ENCODE measurements at places on chromosomes 11 and 22.

- DNase-seq: no peak
Measured at GRCh38 chr11:78223320-78223954, 34.7 kb downstream of the USP35 start.

GRCh38 chr22:28034760-28035401 is 115.8 kb upstream of the PITPNB start:
- peak; percentile 72 for DNase-seq

- DNase-seq: no peak
Measured at GRCh38 chr11:101552888-101553287, 30.9 kb downstream of the TRPC6 start.

GRCh38 chr11:2588809-2589537 is 110.8 kb downstream of the KCNQ1OT1 start:
- DNase-seq: peak; percentile 63

DNA sequence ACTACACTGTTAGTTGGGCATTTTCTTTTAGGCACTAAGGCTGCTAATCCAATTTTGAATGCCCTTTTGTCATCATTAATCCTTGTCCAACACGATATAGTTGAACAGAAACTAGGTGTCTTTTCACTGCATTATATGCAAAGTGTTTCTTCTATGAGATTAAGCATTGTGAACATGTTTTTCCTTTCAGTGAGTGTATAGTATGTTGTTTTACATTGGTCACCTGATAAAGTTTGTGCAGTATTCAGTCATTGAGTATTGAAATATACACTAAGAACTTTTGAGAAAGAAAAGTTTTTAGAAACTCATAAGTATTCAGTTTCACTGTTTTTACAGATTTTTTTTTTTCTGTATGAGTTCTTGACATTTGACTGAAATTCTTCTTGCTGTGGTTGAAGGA is 59.0 kb downstream of the ZC3H12C start:
- no peak for DNase-seq

DNA sequence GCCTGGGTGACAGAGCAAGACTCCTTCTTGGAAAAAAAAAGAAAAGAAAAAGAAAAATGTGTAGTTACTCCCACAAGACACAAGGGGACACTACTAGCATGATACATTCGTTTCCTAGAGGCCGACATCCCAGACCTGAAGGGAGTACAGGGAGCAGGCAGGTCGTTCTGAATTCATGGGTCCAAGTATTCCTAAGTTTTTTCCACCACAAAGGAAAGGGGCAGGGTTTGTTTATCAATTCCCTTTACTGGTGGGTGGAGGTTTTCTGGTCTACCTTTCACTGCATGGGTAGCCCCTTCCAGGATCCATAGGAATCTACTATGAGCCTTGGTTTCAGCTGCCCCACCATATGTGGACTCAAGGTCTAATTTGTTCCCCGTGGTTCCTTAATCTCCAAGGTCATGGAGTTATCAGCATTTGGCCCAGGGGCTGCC is 11.8 kb downstream of the TIGD3 start:
- DNase-seq: no peak

DNA sequence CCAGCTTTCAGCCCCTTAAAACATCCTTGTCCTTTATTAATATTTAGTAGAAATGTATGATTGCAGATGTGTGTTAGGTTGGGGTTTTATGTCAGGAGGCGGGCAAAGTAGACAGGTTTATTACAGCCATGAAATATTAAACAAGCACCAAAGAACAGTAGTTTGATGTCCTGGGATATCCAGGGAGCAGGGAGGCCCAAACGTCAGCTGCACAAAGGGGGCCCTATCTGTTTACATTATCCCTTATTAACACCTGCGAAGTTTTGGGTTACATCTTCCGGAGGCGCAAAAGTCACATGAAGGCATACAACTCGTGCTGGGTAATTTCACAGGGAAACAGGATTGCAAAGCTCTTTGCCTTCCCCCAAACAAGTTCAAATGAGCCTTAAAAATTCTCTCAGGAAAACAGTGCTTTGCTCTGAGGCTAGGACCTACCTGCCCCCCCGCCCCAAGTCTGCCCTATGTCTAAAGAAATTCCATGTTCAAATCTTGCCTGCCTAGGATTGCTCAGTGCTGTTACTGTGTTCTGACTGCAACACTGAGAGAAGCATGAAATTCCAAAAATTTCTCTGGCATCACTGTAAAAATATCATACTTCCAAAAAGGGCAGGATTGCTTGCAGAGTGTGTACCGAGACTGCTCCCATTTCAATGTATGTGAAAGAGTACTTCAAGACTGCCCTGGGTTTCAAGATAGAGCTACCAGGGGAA is 8.9 kb downstream of the MN1 start:
- no peak for DNase-seq

GRCh38 chr11:93289782-93290463 is 40.6 kb upstream of the DEUP1 start:
- no peak for DNase-seq

GRCh38 chr11:67495234-67496005 is 9.7 kb downstream of the PITPNM1 start:
- no peak for DNase-seq

GRCh38 chr11:121122328-121122727 is 21.3 kb downstream of the TECTA start:
- no peak for DNase-seq

DNA sequence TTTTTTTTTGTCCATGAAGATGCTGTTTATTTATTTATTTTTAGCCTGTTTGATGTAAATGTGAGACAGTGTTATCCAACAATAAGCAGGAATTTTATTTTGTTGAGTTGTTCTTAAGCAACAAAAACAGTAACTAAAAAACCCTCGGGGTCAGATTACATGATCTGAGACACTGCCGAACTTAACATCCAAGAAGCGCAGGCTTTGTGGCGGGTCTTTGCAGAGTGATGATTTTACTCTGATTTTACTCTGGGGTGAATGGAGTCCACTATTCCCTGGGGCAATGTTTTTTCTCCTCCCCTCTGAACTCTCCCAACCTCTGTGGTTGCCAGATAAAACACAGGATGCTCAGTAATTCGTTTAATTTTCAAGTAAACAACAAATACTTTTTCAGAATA is 450.1 kb upstream of the B3GAT1 start:
- no peak for DNase-seq

GRCh38 chr11:122100037-122100755 is 15.8 kb downstream of the BLID start:
- DNase-seq: no peak

DNA sequence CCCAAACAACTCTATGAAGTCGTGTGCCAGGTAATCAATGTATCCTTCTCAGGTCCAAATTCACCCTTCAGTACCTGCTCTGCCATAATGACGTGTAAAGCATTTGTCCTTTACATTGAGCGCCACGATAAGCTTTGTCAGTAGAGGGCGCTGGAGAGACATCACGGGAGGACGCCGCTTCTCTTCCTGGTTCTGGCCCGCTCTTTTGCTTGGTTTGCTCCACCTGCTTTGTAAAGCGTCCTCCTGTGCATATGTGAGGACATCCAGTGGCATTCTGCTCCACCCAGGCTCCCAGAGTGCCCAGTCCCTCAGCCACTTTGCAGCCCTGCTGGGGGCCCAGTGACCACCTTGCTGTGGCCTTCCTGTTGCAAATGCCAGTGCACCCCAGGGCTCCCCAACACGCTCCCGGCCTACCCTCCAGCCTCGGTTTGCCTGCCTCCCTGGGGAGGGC is 61.1 kb downstream of the WT1 start:
- no peak for DNase-seq

DNA sequence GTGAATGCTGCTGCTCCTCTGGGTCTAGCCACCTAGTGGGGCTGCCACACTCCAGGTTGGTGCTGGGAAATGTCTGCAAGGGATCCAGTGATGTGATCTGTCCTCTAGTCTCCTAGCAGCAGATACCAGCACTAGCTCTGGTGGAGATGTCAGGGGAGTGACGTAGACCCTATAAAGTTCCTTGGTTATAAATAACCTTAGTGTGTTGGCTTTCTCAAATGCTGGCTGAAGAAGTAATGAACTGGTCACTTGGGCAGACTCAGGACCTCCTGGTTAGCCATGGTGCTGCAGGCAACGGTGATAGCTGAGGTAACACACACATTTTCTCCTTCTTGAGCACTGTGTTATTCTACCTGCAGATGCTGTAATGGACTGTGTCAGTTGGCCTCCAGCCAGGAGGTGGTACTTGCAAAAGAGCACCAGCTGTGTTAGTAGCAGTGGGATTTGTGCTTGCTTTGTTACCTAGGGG is 35.5 kb downstream of the BBOX1 start:
- DNase-seq: no peak

DNA sequence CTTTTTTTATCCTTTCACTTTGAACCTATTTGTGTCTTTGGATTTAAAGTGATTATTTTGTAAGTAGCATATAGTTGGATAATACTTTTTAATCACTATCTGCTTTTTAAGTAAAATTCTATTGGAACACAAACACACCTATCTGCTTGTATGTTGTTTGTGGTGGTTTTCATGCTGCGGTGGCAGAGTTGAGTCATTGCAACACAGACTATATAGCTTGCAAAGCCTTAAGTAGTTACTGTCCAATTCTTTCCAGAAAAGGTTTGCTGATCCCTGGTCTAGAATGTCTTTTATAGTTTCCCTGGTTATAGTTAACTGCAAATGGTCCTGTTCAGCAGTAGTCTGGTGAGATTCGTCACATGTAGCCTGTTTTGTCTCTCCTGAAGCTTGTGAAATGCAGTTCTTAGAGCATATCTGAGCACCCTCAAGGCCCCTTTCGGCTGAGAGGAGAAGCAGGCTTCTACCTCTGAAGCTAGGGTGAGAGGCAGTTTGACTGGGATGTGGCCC is 21.5 kb downstream of the SHANK3 start:
- DNase-seq: no peak

DNA sequence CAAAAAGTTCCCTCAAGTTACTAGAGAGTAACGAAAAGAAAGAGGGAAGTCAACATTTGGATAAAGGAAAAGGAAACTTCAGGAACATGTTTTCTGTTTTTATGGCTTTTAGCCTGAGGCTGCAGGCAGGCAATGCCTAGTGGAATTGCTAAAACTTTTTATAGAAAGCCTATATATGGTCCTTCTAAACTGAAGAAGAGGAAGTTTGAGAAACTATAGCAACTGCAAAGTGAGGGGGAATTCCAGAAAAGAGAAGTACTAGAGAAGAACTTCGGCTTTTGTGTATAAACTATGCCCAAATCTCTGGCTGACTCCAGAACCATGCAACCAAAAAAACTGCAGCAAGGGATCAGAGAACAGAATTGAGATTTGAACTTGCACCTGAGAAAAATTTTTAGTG is 74.3 kb upstream of the ARHGAP42 start:
- DNase-seq: no peak

DNA sequence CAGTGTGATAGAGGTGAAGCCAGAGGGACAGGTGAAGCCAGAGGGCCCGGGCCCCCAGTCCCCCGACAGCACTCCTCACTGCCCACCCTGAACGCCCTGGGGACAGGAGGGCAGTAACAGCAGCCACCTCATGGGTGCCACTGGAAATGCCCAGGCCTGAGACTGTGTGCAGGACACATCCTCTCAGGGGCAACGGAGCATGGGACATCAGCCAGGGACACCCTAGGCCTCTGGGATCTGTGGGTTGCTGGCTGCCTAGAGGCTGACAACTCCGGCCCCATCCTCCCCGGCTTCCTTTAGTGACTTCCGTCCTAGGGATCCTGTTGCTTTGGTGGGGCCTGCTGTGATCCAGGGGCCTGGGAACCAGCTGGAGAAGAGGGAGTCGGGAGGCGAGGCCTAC is 17.4 kb upstream of the BAIAP2L2 start:
- DNase-seq: no peak

- DNase-seq: no peak
Measured at GRCh38 chr22:20240447-20240764, 27.7 kb downstream of the RTN4R start.

GRCh38 chr11:17036666-17037658 is 22.7 kb upstream of the PLEKHA7 start:
- DNase-seq: no peak

GRCh38 chr11:12868315-12869073 is 140.6 kb upstream of the RASSF10 start:
- DNase-seq: no peak

GRCh38 chr11:69386594-69387408 is 92.8 kb downstream of the MYEOV start:
- no peak for DNase-seq

GRCh38 chr22:26660961-26661578 is 3.7 kb downstream of the MIAT start:
- DNase-seq: peak; percentile 41

- no peak for DNase-seq
Measured at GRCh38 chr11:27171376-27171958, 130.9 kb downstream of the BBOX1 start.

DNA sequence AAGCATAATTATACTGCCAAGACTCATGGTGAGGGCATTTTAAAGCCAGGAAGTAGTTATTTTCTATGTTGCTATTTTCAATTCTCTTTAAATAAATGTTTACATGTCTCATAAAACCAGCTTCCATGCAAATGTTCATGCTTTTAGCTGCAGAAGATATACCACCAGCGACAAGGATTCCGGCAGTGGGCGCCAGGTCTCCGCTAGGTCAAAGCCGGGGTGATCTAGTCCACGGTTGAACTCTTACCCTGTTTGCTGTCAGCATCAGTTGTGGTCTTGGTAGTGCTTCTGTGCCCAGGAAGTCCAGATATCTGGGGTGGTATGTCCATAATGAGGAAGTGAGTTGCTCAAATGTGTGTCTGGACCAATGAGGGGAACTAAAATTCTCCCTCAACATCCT is 265.7 kb downstream of the BRD1 start:
- DNase-seq: no peak

DNA sequence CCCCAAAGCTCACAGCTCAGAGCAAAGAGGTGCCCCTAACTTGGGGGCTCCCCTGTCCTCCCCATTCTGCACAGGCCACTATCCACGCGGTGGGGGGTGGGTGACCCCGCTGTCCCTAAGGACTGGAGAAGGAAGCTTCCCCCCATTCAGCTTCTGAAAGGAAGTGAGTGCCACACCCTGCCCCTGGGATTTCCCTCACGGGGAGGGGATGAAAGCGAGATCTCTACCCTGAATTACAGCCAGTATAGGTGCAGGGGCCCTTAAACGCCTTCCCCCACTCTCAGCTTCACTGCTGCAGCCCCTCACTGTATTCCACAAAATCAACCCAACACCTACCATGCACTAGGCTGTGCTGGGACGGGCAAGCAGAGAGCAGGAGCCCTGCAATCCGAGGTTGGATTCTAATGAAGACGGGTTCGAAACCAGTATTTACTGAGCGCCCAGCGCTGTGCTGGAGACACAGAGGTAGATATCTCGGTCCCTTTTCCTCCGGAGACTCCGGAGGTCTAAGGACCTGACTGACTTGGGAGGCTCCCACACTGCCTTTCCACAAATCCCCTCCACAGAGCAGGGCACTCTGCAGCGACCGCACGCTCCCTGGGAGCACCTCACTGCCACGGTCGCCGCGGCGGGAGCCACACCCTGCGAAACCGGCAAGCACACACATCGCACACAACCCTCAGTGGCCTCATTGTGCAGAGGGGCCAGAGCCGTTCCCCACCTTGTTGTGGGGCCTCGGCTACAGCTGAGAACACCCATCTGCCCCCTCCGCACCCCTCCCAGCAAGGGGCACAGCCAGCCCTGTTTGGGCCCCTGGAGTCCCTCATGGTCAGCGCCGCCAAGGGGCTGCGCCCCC is 1.8 kb downstream of the AHNAK start:
- no peak for DNase-seq

DNA sequence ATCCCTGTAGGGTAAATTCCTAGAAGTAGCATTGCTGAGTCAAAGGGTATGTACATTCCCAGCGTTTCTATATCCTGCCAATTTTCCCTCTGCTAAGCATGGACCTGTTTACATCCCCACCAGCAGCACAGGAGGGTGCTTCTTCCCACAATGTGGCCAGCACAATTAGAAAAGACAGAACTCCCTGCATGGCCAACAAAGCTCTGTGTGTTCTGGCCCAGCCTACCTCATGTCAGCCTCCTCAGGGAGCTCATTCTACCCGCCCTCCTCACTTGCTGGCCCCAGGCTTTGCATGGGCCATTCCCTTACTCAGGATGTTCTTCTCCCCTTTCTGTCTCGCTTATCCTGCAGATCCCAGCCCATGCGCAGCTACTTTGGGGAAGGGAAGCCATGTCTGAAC is 186.1 kb downstream of the DSCAML1 start:
- DNase-seq: no peak

Measured in spleen (tissue), 13 donors.